ENCODE measurements at places on chromosomes 3 and 15. TPM values are rescaled to one million over a fixed set of nuclear protein-coding genes. Genes with fewer than 3 reads are reported as not detected.
A peak's percentile ranks its signal among the peaks of the same experiment; 100 is the strongest.

- DNase-seq = no peak
Observed at GRCh38 chr3:45948311-45948781, 5.1 kb downstream of the CXCR6 start.

Gene ARPP21
- not detected for total RNA-seq

DNA sequence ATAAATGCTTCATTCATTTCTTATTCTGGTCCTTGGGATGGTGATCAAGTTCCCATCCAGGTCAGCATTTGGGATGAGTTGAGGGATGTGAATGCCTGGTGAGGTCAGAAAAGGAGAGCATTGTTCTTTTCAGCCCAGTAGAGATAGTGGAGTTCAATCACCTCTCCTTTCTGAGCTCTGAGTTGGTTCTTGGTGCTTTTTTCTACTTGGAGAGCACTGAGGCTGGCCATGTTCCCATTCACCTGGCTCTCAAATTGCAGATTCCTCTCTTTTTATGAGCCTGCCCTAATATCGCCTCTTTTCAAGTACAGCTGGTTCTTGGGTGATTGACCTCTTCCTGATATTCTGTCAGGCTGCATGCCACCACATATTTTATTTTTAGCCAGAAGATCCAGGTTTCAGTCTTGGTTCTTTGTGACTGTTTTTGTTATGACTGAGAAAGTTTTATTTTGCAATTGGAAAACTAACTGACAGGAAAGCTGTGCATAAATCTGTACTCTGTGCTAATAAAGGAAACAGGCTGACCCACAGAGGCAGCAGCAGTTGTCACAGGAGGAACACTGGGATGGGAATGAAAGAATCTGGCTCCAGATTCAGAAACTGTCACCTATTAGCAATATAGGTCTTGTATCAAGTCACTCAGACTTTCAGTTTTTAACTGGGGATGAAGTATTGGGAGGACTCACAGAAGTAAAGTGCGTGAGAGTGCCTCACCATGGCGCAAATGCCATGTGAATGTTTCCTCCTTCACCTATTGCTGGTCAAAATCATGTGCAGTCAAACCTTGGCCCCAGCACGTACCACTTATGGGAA lies 10.7 kb downstream of the AQP9 start:
- DNase-seq = no peak

Gene CA12
- 220 TPM for total RNA-seq

DNA sequence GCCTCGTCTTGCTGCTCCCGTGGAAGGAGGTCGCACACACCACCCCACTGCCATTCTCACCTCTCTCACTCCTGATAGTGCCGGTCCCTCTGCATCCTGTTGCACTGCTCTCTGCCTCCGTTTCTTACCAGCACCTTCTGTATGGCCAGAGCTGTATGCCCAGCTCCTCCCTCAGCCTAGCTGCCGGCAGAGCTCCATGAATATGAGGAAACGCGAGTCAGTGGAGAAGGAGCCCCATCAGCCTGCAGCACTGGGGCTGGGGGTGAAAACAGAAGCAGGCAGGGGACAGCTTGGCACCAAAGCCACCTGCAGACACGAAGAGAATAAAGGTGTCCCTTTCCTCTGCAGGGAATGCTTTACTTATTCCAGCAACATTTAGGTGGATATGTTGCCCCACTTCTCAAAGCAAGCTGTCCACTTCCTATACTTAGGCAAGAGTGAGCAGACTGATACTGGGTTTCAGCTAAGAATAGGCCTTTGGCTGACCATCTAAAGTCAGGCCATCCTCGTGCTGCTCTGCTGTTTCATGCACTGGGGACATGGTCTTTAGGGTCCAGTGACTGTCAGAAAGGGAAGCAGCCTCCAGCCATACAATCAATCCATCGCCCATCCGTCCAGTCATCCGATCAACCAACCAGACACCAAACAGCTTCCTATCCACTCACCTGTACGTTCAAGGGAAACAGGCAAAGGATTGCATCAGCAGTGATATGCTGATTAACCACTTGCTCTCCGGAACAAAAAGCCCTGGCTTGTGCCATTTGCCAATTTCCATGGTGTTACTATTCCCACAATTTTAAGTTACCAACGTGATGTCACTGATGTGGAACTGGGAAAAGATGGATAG lies 222.7 kb downstream of the XXYLT1 start:
- DNase-seq = no peak

DNA sequence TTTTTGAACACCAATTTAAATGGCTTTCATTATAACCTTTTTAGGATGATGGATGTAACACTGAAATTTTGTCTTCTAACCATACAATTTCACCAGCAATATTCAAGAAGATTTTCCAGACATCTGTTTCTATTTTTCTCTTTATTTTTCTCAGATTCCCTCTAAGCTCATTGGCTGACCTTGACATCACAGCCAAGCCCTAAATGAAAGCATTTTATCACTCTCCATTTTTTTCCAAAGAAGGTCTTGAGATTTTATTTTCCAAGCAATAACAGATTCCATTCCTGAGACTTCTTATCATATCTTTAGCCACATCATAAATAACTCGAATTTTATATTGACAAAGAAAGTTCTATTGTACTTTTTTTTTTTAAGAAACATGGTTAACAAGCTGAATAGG lies 392.6 kb upstream of the THBS1 start:
- DNase-seq = no peak

DNA sequence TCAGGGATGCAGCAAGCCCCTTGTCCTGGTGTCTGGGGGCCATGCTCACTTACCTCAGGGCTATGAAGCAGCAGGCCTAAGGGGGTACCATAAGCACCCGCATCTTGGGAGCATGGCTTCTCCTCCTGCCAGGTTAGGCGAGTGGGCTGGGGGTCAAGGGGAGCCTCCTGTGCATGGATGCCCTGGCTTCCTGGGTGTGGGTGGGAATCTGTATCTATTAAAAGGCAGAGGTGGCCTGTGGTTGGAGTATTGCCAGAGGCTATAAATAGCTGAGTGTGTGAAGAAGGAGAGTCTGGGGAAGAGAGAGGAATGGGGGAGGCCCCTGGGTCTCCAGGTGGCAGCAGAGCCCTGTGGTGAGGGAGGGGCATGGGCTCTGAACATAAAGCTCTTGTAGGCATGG lies 19.5 kb downstream of the ACVR2B start:
- DNase-seq = no peak

- DNase-seq = no peak
Observed at GRCh38 chr3:194866236-194866635, 180.6 kb downstream of the FAM43A start.

GRCh38 chr3:128946411-128946810 lies 47.5 kb downstream of the CFAP92 start:
- DNase-seq = no peak

Gene GREM1
- 5.5 TPM for total RNA-seq

GRCh38 chr15:75867449-75867848 lies 24.2 kb downstream of the UBE2Q2 start:
- DNase-seq = no peak

DNA sequence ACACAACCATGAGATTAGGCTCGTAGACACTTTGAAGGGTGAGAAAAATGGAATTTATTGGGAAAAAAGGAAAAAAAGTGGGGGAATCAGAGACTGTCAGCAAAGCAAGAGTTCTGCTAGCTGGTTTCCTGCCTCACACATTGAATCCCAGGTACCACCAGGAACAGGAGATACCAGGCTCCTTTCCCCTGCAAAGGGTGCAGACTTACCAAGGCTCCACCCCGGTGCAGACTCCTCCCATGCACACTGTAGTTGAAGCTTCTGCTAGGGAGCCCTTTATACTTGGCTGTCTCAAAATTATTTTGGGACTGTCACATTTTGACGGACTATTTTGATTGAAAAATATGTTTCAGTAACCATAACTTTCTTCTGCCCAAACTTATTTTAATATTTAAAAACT lies 819.9 kb upstream of the GBE1 start:
- no peak for DNase-seq

- no peak for DNase-seq
Observed at GRCh38 chr15:59154243-59154642, 49.3 kb downstream of the CCNB2 start.

Gene ETFA
- total RNA-seq = 67.2 TPM

Gene NAALADL2
- 3.6 TPM for total RNA-seq

GRCh38 chr15:33040496-33040895 lies 154.0 kb downstream of the FMN1 start:
- DNase-seq = no peak

Gene SLC7A14
- total RNA-seq = not detected

GRCh38 chr15:90560229-90560776 lies 30.6 kb downstream of the CRTC3 start:
- DNase-seq = peak; percentile 89

Gene ALDH1A2
- total RNA-seq = 6.0 TPM

DNA sequence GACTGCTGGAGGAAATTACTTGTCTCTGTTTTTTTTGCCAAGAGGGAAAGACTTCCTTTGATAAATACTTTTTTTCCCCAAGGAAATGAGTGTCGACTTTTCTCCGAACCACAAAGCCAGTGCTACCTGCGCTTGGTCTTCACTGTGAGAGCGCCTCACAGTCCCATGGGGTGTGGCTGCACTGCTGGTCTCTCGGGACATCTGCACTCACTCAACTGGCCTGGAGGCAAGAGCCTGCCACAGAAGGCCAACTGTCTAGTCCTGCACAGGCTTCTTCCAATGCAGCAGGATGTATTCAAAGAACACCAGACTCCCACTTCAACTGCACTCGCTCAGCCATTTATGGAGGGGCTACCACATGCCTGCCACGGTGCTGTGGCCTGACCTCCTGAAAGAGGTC lies 40.6 kb upstream of the CGNL1 start:
- no peak for DNase-seq

DNA sequence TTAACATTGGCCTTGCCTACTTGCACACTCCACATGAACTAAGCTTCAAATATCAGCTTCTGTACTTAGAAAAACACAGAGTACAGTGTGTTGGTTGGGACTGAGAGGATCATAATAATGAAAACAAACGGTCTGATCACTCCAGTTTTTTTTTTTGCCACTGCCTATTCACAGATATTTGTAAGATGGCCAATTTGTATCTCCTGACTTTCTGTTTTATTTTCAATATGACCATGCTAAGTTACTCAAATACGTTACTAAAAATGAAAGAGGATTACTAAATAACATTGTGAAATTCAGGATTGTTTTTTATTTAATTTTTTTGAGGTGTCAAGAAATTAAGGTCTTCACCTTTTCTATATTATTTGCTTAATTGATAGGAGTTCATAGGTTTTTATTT lies 595.1 kb downstream of the TUSC7 start:
- no peak for DNase-seq

GRCh38 chr3:13219902-13220296 lies 146.7 kb upstream of the IQSEC1 start:
- DNase-seq = no peak

Gene SCN11A
- total RNA-seq = not detected

Gene DNAJC13
- total RNA-seq = 25.4 TPM

Gene THAP10
- 2.0 TPM for total RNA-seq

Gene FGF12
- 0.45 TPM for total RNA-seq

DNA sequence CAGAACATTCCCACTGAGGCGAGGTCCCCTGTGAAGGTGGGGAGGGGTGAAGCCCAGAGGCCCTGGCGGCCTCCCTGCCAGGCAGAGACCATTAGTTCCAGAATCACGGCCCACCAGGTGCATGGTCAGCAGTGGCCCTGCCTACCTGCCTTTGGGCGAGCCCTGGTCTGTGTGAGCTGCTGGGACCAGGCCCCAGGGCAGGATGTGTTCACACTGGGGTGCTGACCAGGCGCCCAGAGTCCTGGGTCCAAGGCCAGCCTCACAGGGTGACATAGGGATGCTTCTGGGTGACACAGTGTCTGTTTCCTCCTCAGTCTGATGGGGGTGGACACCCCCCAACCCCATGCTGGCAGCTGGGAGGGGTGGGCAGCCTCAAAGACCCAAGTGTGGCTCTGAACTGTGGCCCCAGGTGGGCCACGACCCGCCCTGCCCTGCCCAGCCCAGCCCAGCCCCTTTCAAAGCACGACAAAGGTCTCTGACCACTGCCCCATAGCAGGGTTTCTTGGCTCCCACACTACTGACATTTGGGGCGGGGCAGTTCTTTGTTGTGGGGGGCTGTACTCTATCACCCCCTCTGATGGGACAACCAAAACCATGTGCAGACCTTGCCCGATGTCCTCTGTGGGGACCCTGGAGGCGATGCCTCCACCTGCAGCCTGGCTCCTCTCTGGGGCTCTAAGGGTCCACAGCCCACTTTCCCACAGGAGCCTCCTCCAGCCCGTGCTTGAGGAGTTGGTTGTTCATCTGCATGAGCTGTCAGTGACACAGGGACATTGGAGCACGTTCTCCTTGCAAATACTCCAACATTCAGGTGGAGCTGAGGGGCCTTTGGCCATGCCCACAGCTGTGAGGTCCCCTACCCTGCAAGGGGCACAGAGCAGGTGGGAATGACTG lies 44.8 kb upstream of the SLC41A3 start:
- DNase-seq = no peak

DNA sequence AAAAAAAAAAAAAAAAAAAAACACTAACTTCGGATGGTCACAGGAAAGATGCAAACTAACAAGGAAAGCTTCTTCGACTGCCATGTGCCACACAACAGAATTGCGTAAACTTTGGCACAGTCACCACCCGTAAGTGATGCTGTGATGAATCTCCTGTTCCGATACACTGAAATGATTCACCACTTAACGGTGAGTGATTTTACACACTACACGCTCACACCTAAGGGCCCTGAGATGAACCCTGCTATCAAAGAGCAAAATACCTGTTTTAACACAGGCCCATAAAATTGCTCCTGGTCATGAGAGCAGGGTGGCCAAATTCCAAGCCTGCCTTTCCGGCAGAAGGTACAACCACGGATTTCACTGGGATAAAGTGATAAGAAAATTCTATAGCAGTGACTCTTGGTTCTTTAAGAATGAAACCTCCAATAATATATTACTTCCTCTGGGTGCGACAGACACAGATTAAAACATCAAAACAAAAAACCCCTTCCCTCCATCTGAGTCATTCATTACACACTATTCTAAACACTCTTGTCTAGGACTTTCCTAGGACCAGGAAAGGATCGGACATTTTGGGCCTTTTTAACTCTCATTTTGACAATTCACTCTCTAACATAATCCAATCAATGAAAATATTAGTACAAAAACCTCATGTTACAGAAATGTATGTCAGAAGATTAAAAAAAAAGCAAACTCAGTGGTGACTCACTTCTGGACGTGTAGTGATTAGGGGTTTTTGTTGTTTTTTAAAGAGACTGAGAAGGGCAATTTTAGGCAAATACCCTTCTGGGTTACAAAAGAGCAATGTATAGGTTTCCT lies 28.3 kb downstream of the LRIG1 start:
- DNase-seq = no peak

- peak; percentile 41 for DNase-seq
Observed at GRCh38 chr3:101849714-101850245, 466 bp downstream of the NFKBIZ start.

GRCh38 chr3:103863381-103863780 lies 1428.6 kb downstream of the ZPLD1 start:
- no peak for DNase-seq

DNA sequence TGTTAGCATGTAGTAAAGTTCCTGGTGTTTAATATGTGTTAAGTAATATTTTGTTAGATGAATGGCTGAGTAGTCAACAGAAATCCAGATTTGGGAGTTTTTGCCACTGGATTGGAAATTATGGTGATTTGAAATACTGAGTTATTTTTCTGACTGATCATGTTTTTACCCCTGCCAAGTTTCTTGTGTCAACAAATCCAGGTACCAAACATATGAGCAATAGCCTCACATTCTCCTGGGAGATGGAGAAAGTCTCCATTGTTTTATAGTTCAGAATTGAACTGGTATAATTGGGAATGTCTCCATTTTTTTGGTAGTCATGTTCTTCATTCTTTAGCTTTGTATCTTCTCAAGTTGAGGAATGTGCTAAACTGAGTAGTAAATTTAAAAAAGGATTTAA lies 767.2 kb upstream of the LMCD1 start:
- no peak for DNase-seq

Gene GOLGA6B
- not detected for total RNA-seq

Gene TGM5
- total RNA-seq = 111 TPM

- DNase-seq = no peak
Observed at GRCh38 chr15:31269816-31270575, 56.6 kb upstream of the KLF13 start.

Gene CLDN16
- total RNA-seq = 2.5 TPM

Gene ACP3
- total RNA-seq = 66.5 TPM
